G401 (cell line): ENCODE measurements at places on chromosomes 1 and 21. TPM values are rescaled to one million over a fixed set of nuclear protein-coding genes. Genes with fewer than 3 reads are reported as not detected.

The CAPN8 gene
- not detected in 2 replicates for total RNA-seq

The KCNJ10 gene
- not detected in 2 replicates for total RNA-seq

The FAM3B gene
- total RNA-seq, result not detected in 2 replicates

The LGR6 gene
- total RNA-seq, result not detected in 2 replicates

The LMOD1 gene
- total RNA-seq, result 2.4 and 2.5 TPM in 2 replicates

The PLA2G2D gene
- not detected in 2 replicates for total RNA-seq

The ST6GALNAC3 gene
- not detected in 2 replicates for total RNA-seq

The HHAT gene
- total RNA-seq, result 7.2 and 12.6 TPM in 2 replicates

The TMEM82 gene
- total RNA-seq, result not detected in 2 replicates

The BATF3 gene
- total RNA-seq, result 7.7 and 10.2 TPM in 2 replicates

The DIO1 gene
- total RNA-seq, result not detected in 2 replicates

The KCNK2 gene
- total RNA-seq, result not detected in 2 replicates

The DCDC2B gene
- total RNA-seq, result not detected in 2 replicates

The GNAT2 gene
- not detected in 2 replicates for total RNA-seq

The C4BPA gene
- total RNA-seq, result not detected in 2 replicates

The SH2D5 gene
- total RNA-seq, result 37.6 and 44.9 TPM in 2 replicates

The AMPD1 gene
- not detected in 2 replicates for total RNA-seq

The F13B gene
- not detected in 2 replicates for total RNA-seq

The HAPLN2 gene
- total RNA-seq, result 0.25 and 0.44 TPM in 2 replicates

The TMCO1 gene
- total RNA-seq, result 54.6 and 70.2 TPM in 2 replicates

The FCGR3A gene
- not detected in 2 replicates for total RNA-seq

The OR2L5 gene
- total RNA-seq, result not detected in 2 replicates

The HOOK1 gene
- not detected in 2 replicates for total RNA-seq

The ZSWIM5 gene
- total RNA-seq, result 3.3 and 4.6 TPM in 2 replicates

The DIRAS3 gene
- not detected in 2 replicates for total RNA-seq
